ENCODE measurements at places on chromosomes 2 and 18. TPM values are rescaled to one million over a fixed set of nuclear protein-coding genes. Genes with fewer than 3 reads are reported as not detected.

DNA sequence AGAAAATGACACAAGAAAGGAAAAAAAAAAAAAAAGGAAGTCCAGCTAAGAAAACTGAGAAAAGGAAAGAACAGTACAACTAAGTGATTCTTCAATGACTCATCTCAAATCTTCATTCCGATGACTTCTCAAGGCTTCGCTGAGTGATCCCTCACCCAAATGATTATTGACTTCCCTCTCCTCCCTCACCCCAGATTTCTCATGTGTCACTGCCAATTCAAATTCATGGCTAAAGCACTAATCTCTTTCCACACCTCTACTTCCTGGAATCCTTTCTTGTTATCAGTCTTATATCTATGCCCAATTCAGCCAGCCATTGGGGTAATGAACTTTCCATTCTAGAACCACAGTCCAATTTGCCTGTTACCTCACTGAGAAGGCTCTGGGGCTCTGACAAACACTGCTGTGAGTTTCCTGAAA is 7.2 kb upstream of the ABCB11 start:
- DNase-seq = no peak

GRCh38 chr2:11711751-11712150 is 34.7 kb upstream of the LPIN1 start:
- DNase-seq = no peak

DNA sequence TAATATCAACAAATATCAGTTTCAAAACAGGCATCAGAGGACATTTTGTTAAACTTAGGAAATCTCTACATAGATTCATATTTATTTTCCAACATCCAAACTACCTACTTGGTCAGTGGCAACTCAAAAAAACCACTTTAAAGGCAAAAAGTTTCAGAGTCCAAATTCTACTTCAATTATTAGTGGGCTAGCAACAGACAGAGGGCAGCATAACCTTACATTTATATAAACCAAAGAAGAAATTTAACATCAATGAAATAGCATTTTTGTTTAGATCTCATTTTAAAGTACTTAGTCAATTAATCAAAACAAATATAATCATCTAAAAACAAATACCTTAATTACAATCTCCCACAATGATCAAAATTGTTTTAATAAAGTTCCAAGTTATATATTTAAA is 33.3 kb downstream of the RTTN start:
- no peak for DNase-seq

DNA sequence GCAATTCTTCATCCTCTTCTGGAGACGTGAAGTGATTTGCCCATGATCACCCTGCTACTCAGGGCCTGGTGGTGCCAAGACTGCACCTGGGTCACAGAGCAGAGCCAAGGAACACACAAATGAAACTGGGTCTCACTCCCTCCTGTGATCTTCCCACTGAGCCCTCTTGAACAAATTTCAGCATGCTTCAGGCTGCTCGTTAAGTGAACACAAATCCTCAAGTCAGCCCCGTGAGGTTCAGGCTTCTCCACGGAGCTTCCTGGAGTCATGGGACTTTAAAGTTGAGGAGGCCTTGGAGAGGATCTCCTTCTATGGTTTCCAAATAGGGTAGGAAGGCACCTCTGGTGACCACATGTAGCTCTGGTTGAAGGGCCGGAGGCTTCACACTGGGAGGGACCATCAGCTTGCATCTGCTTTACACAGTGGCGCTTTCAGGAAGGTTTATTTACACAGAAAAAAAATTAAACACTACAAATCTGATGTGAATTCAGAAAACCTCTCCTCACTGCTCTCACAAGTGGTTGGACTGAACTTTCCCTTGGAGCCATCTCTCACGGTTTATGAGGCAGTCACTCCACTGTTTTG is 255.4 kb downstream of the LOXHD1 start:
- no peak for DNase-seq

DNA sequence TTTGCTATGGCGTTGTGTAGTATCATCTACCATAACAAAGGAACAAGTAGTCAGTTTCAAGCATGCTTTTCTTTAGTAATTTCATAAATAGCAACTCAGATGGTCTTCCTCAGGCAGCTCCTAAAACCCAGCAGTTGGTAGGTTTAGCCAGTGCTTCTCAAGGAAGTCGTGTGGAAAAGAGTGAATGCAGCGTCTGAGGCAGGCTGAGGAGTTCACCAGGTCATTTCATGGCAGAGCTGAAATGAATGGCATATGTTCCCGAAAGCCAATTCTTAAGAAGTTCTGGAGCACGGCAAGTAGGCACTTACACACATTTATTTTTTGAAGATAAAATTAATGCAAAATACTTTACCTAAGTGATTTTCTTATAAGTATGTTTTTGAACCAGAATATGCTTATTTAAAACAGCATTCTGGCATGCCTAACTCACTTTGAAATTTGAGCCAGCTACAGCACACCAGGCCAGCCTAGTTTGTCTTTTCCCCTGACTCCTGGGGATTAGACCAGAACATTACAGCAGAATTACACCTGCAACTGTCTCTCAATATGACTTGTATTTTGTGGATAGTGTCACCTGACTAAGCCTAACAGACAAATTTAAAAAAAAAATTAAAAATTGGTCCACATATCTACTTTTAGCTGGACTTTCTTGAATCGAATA is 62.2 kb downstream of the OSBPL6 start:
- no peak for DNase-seq

DNA sequence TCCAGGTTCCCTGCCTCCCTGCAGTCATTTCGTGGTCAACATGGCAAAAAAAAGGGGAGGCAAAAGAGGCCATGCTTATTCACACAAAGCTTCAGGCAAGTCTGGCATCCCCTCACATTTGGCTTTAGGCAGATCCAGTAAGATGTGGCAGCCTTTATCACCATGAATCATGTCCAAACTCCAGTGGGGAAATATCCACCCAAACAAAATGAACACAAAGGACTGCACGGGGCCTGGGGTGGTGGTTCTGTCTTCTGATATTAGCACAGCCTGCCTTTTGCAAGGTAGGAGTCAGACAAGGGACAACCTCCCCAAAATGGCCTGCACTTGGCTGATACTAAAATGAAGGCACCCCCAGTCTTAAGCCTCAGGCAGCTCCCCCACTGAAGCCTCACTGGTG is 129.9 kb downstream of the ZBTB7C start:
- no peak for DNase-seq

DNA sequence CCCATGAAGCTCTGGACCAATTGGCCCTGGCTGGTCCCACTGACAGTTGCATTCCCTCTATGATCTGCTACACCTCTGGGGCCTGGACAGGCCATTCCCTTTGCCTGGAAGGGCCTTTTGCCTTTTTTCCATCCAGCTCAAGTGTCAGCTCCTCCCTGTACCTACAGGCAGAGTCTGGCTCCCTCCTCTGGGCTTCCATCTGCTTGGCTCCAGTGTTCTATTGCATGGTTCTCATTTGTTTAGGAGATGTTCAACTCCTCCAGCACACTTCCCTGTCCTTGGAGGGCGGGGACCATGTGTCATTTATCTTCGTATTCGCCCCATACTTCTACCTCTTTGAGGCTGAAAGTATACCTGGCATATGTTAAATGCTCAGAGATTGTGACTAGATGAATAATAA is 61.1 kb downstream of the PRKCE start:
- no peak for DNase-seq

DNA sequence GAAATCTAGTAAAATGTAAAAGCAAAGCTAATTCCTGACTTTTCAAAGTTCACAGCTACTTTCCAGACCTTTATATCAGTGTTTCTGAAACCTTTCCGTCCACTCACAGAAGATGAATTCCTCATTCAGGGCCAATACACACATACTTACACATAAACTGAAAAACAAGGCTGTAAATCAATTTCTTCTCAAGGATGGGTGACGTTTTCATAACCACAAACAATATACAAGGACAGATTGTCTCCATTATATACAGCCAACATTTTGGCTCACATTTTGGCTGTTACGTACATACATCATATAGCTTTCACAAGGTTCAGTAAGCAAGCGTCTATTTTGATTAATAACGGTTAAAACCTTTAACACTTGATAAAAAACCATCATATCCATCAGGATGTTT is 1.4 kb downstream of the RPRD1A start:
- no peak for DNase-seq

- no peak for DNase-seq
These were observed 1.9 kb downstream of the ATG4B start for GRCh38 chr2:241639385-241639784.

- DNase-seq = no peak
These were observed 79.4 kb upstream of the SRD5A2 start for GRCh38 chr2:31660165-31660564.

DNA sequence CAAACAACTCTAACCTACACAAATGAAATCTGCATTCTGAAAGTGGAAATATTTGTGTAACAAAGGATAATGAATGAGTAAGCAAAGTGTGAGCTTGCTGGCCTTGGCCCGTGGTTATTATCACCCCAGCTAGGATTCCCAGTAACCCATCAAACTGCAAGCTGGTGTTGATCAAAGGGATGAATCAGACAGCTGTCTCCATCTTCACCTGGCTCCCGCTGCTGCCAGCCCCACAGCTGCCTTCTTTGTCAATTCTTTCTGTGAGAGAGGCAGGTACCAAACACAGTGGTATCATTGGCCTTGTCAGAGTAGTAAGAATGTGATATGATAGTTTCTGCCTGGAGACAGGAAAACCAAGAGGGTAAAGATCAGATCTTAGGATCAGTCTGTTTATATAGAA is 25.2 kb upstream of the RGPD4 start:
- DNase-seq = no peak

DNA sequence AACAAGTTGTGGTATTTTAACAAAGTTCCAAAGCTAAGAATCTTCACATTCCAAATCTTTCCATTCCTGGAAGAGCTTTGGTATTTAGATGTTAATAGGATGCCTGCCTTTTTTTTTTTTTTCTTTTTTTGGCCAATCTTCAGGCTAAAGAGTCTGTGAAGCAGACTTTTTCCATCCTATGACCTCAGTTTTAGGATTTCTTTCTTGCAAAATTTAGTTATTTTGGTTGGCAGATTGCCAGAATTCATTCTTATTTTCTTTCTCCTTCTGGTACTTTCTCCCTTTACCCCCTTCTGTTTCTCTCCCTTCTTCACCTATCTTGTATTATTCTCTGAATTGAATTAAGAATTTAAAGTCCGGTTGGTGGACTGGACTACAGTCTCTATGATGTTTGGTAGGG is 217.8 kb upstream of the REV1 start:
- no peak for DNase-seq

DNA sequence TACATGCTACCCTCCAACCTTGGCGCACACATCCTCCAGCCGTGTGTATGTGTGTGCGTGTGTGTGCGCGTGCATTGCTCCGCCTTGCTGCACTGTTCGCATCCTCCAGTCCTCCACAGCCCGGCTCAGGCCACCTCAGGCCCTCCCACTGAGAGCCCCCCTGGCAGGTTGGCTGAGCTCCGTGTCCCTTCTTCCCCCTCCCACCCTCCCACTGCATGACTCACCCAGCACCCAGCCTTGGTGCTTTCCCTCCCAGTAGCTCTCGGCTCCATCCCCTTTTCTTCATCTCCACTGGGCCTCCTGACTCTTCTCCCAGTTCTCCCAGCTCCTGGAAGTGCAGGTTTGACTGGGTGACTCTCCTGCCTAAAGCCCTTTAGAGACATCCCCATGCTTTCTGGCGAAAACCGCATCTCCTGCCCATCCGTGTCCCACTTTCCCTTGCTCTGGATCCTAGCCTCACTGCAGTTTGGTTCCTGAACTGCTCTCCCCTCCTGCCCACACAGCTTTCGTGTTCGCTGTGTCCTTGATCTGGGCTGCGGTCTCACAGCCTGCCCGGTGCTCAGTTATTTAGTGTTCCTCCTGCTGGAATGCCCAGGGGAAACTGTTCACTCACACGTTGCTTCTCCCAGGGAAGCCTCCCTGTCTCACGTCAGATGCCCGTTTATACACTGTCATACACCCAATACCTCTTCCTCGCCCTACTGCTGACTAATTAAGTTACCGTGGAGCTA is 4.9 kb downstream of the TMEM177 start:
- no peak for DNase-seq

DNA sequence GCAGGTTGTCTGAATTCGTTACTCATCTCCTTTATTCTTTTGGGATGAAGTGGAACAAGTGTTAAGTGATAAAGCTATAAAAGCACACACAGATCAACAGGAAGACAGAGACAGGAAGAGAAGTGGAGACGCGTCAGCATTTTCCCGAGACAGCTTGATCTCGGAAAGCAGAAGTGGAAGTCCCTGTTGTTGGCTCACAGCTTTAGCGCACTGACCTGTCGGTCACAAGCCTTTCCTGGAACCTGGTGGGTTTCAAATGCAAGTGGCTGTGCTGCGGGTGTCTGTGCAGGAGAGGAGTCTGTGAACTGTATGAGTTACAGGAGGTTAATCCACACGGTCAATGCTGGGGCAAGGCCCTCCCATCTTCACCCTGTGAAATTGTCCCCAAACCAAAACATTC is 116.6 kb upstream of the PELI1 start:
- DNase-seq = peak; percentile 46

DNA sequence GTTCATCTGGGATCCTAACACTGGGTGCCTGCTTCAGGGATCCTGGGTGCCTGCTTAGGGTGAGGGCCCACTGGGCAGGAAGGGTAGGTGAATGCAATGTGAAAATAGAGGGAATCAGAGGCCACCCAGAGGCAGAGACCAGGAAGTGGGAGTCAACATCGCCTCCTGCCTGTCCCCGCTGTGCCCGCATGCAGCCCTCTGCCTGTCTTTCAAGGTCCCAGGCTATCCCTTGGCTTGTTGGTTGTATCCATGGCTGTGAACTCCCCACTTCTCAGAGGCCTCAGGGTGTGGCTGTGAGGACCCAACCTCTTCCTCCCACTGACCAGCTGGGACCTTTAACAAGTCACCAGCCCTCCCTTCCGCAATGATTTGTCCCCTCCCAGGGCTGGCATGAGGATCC is 26.5 kb downstream of the PSD4 start:
- no peak for DNase-seq

DNA sequence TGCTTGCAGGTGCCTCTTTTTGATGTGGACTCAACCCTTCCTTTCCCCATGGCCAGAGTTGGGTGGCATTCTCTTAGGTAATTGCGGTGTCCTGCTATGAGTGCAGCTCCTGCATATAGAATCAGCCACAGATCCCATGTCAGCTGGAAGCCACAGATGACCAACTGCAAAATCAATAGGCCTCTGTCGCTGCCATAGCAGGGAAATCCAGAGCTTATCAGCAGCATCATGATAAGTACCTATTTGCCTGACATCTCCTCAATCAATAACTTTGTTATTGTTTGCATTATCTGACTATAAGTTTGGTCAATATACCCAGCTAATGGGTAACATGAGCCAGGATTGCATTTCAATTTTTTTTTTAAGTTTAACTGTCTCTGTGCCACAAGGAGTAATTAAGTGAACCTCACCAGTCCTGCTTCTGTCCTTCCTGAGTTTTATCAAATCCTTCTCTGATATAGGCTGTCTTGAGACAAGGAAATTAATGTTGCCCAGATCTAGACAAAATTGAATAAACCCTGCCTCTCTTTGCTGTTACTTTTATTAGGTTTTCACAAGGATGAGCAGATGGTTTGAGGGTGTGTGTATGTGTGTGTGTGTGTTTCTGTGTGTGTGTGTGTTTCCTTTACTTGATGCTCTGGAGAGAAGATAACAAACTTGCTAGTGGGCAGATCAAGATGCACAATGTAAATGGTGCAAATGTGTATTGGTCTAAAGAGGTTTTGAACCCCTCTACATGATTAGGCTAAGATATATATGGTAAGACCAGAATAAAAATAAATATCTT is 59.6 kb upstream of the CREB1 start:
- no peak for DNase-seq

The TDRD15 gene
- 0.58 TPM for total RNA-seq

The BARD1 gene
- total RNA-seq = 19.0 TPM

The PPM1B gene
- 51.6 TPM for total RNA-seq

The AKAIN1 gene
- total RNA-seq = not detected

The COLEC11 gene
- not detected for total RNA-seq

The FAP gene
- total RNA-seq = not detected

The GULP1 gene
- not detected for total RNA-seq

The FAHD2A gene
- 23.4 TPM for total RNA-seq

The VPS4B gene
- 66.2 TPM for total RNA-seq

The MAP3K19 gene
- total RNA-seq = not detected

The DSG1 gene
- total RNA-seq = not detected
